ENCODE measurements at places on chromosomes 1 and 21. TPM values are rescaled to one million over a fixed set of nuclear protein-coding genes. Genes with fewer than 3 reads are reported as not detected.
A peak's percentile ranks its signal among the peaks of the same experiment; 100 is the strongest.

DNA sequence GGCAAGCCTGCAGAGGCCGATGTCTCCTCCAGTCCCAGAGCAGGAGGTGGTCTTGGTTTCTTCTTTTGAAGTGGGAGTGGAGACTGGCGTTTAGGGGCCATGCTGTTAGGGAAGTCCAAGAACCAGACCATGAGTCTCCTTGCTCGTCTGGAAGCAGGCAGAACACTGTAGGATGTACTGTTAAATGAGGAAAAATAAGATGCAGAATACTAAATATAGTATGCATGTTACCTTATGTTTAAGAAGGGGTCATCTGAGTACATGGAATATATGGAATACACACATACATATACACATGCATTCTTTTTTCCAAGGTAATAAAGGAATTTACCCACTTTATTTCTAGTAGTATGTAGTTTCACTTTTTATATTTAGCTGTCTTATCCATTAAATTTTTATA lies at the start of gene SETSIP:
TSS of gene SETSIP (minus strand) at position 101 of the 400 bp plus-strand sequence. CDS start at position 101, 0 bp downstream.
- no peak for DNase-seq

DNA sequence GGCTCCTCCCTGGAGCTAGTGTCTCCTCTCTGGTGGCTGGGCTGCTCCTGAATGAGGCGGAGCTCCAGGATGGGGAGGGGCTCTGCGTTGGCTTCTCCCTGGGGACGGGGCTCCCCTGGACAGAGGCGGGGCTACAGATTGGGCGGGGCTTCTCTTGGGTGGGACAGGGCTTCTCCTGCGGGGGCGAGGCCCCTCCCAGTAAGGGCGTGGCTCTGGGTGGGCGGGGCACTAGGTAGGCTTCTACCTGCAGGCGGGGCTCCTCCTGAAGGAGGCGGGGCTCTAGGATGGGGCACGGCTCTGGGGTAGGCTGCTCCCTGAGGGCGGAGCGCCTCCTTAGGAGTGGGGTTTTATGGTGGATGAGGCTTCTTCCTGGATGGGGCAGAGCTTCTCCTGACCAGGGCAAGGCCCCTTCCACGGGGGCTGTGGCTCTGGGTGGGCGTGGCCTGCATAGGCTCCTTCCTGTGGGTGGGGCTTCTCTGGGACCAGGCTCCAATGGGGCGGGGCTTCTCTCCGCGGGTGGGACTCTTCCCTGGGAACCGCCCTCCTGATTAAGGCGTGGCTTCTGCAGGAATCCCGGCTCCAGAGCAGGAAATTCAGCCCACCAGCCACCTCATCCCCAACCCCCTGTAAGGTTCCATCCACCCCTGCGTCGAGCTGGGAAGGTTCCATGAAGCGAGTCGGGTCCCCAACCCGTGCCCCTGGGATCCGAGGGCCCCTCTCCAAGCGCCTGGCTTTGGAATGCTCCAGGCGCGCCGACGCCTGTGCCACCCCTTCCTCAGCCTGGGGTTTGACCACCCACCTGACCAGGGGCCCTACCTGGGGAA lies 22.7 kb upstream of the ARF1 start:
- DNase-seq = peak; percentile 54

GRCh38 chr1:187809549-187809948 lies 980.8 kb downstream of the PLA2G4A start:
- no peak for DNase-seq

DNA sequence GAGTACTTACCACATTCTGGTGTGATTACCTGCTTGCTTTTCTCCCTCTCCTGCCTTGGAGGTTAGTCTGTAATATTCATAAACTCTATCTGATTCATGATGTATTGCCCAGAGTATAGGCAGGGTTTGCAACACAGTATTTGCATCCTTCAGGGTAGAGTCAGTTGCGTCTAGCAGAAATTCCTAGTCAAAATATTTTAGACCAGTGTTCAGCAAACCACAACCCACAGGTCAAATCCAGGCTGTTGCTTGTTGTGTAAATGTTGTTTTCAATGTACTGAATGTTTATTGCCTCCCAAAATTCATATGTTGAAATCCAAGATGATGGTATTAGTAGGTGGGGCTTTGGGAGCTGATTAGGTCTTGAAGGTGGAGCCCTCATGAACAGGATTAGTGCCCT lies 82.9 kb downstream of the NGF start:
- no peak for DNase-seq

- no peak for DNase-seq
These were observed 10.4 kb downstream of the CBR3 start for GRCh38 chr21:36145259-36145658.

DNA sequence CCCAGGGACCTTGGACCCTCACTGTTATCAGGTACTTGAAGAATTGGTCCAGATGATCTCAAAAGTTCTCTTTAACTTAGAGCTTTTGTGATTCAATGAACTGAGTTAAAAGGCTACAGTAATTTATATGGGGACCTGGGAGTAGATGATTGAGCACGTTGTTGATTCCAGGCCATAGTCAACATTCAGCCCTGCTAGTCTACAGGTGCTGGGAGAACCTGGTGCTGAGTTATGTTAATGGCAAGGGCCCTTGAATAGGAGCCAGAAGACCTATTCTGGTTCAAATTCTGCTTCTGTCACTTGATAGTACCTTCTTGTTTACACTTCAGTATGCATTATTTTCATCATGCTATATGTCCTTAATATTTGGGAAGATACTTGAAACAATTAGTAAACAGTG lies 11.2 kb downstream of the DYRK3 start:
- DNase-seq = no peak

- DNase-seq = no peak
These were observed 66.0 kb upstream of the PAX7 start for GRCh38 chr1:18564676-18565075.

- DNase-seq = no peak
These were observed 37.5 kb downstream of the TLR5 start for GRCh38 chr1:223105568-223105967.

- DNase-seq = peak; percentile 42
These were observed 15.6 kb downstream of the ARHGEF2 start for GRCh38 chr1:155962599-155963211.

DNA sequence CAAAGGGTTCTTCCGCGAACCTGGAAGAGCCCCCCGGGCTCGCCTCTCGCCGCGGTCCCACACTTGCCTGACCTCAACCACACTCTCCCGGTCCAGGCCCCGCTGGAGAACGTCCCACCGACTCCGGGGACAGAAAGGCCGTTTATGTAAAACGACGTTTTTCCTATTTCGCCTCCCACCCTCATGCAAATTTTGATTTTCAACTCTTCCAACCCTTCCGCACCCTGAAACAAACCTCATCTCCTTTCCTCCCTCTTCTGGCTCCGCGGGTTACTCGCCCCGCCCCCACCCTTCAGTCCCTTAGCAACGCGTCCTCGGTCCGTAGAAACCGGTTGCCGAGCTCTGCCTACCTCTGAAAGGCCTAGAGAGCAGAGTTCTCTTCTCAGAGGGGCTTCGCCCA lies at the start of gene C1orf141:
TSS of gene C1orf141 (minus strand) at position 276 of the 400 bp plus-strand sequence. CDS start 7,730 bp downstream, outside the sequence.
- DNase-seq = peak; percentile 37

- DNase-seq = peak; percentile 53
These were observed 87.4 kb upstream of the ERRFI1 start for GRCh38 chr1:8113262-8114220.

DNA sequence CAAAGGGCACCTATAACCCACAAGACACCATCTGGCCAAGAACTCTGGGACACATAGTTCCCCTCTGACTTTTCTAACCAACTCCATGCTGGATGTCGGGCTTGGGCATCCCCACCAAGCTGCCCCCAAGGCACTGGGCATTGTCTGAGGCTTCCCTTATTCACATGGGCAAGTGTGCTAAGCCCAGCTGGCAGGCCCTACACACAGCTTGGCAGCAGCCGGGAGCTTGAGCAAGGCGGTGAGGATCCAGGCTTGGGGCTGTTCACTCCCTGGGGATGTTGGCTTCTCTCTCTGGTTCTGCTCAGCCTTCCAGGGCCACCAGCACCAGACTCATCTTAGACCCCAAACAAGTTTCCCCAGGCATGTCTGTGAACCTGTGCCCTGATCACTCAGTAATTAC lies 138.3 kb upstream of the KAZN start:
- DNase-seq = no peak

DNA sequence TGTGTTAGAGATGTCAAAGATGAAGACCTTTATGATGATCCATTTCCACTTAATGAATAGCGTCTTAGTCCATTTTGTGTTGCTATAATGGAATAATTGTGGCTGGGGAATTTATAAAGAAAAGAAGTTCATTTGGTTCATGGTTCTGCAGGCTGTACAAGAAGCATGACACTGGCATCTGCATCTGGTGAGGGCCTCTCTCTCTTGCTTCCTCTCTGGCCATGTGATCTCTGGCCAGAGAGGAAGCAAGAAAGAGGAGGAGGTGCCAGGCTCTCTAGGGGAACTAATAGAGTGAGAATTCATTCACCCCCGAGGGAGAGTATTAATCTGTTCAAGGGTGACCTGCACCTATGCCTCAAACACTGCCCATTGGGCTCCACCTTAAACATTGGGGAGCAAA lies 242.8 kb downstream of the DISC1 start:
- no peak for DNase-seq

- DNase-seq = peak; percentile 38
These were observed 771 bp downstream of the RABGAP1L start for GRCh38 chr1:174160109-174160473.

GRCh38 chr1:243471026-243471685 lies 215.3 kb downstream of the SDCCAG8 start:
- no peak for DNase-seq

DNA sequence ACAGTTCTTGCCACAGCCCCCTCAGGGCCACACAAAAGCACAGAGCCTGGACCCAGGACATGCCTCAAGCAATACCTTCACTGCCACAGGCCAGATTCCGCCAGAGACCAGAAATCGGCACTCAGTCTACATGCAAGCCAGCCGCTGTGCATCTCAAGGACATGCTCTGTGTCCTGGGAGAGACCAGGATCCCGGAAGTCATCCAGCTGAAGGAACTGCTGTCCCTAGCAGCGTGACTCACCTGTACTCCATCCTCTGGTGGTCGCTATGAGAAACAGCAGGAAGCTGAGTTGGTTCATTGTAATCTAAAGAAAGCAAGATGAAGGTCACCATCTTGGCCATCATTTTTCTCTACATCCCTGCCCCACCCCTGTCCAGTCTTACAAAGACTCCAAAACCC lies 401 bp downstream of the ITLN1 start:
- peak; percentile 33 for DNase-seq

DNA sequence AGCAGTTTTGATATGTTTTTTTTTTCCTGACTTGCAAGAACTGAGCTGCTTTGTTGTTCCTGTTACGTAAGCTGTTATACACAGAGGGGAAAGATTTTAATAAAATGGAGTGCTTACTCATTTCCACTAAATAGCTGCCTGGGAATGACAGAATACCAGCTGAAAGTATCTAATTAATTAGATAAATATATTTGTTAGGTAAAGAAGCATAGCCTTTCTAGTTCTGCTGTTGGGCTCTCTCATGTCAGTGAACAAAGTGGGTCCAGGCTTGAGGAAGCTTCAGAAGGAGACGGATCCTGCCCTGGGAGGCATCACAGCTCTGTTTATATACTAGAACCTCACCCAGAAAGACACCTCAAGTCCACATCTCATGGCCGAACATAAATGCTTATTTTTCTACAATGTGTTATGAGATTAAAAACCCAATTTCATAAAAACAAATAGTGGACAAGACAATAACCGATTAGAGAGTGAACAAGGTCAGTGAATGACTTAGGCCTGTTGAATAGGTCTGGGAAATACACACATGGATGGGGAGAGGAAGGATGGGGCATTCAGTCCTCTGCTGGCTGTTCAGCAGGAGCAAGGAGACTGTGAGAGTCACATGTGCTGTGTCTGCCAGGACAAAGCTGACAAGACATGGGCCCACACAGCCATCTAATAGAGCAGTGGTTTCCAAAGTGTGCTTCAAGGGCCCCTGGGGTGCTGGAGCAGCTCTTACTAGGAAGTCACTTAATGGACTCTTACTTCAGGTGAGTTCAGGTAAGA lies 20.6 kb downstream of the TRAF5 start:
- peak; percentile 48 for DNase-seq

DNA sequence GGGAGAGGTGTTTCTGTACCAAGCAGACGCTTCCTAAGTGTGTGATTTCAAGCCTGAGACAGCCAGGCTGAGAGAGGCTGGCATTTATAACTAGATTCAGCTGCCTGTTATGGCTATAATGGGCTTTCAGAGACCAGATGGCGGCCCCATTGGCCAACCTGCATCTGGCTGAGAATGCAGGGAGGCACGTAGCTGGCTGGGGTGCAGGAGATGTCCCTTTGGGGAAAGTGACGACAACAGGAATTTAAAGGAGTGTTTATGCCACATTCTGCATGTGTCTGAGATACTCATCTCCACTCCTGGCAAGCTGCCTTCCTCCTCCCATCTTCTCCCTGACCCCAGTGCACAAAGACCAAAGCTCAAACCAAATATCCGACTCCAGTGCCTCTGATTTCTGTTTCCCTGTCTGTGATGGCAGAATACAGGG lies 21.3 kb upstream of the CCDC190 start:
- no peak for DNase-seq

Gene HJV
- not detected for total RNA-seq

Gene HES4
- 26.6 TPM for total RNA-seq

Gene TTLL7
- total RNA-seq = 13.7 TPM

Gene GNB1
- 200 TPM for total RNA-seq

Gene PLA2G2A
- 44.4 TPM for total RNA-seq

Gene PADI6
- total RNA-seq = not detected
